Stimulated activated CD4-positive, alpha-beta T cell treated with anti-CD3 and anti-CD28 coated beads, Interleukin-12 subunit alpha, Interleukin-12 subunit beta, amount 100 ng/mL, for 24 hours (primary cell): ENCODE measurements at places on chromosomes 5 and 9.

GRCh38 chr5:38466424-38467189 is 89.8 kb downstream of the LIFR start:
- no peak for DNase-seq

DNA sequence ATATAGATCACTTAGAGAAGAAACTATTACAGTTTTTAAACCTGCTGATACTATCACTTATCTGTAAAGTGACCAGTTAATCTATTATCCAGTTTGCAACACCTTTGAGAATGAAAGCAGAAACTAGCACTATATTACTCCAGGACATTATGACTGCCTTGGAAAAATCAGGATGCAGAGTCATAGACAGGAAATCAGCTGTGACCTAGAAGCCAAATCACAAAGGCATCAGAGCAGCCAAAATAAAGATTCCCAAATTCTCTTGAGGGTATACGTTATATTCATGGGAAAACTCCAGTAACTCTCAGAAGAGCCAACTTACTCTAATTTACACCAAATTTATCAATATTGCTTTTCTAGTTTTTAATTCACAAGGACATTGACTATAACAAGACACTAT is 49.9 kb downstream of the CDO1 start:
- no peak for DNase-seq

DNA sequence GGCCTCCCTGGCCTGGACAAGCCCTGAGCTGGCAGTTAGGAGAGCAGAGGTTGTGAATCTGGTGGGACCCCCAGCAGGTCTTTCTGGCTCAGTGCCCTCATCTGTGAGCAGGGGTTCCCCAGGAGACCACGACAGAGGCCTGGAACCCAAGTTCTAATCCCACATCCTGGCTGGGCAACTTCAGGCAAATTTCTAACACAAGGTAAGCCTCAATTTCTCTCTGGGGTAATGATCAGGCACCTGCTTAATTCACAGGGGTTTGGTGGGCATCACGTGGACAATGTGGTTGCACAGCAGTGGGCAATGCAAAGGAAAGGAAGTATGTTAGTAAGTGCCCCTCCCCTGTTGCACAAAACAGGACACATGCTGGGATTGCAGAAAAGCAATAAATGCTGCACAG is 1.9 kb upstream of the KCNIP1 start:
- no peak for DNase-seq

GRCh38 chr5:153700940-153701339 is 210.5 kb downstream of the GRIA1 start:
- DNase-seq: no peak

- DNase-seq: no peak
Observed at GRCh38 chr5:122469384-122469919, 157.4 kb downstream of the SNCAIP start.
